ENCODE measurements at places on chromosomes 3 and 15.

DNA sequence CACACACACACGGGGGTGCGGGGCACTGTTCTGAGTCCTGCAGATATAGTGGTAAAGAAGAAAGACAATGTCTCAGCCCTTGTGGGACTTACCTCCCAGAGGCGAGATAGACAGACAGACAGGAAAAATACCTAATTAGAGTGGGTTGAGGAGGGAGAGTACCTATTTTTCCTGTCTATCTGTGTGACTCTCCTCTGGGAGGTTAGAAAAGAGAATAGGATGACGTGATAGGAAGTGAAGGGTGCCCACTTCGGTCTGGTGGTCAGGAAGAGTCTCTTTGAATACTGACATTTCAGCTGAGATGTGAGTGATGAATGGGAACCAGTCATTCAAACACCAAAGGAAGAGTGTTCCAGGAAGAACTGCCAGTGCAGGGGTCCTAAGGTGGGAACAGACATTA, 4.1 kb upstream of the APOD start:
- H3K4me1 ChIP-seq: no peaks in the 10 kb centered on the region
- no peak overlapping the region for H3K27ac ChIP-seq
- no peak for DNase-seq

GRCh38 chr15:27669641-27670040, 429.5 kb downstream of the OCA2 start:
- H3K36me3 ChIP-seq: no peaks in the 10 kb centered on the region
- no peak for DNase-seq
- H3K4me1 ChIP-seq: no peaks in the 10 kb centered on the region
- no peak overlapping the region for H3K27ac ChIP-seq
- H3K27me3 ChIP-seq: no peaks in the 10 kb centered on the region

DNA sequence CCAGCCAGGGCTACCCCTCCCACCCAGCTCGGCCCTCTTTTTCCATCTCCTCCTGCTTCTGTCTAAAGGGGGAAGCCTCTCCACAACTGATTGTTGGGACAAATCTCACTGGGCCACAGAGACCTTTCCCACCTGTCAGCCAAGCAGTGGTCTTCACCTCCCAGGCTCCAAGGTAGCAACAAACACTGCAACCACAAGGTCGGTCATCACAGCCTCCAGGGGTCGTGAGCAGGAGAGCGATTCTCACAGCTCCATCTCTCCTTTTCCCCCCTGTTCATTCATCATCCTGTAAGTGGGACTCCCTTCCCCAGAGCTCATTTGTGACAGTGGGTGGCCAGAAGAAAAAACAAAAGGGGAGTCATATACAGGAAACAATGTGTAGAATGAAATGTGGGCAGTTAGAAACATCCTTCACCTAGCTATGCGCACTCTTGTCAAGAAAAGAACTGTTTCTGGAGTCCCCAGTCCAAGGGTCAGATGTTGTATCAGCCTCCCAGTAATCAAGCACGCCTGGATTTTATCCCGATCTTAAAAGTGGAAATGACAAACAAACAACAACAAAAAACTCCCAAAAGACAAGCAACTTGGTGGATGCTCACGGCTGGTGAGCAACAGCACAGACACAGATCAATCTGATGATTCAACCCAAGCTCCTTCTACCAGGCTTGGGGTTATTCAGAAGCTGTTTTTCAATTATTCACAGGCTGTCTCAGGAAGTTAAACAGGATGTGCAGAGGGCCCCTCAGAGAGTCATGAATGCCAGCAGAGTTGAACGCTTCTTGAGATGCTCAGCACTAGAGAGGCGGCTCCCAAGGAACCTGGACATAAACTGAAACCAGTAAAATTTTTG, 22.4 kb downstream of the LYZL4 start:
- peaks cover 25% of the 10 kb centered on the region for H3K27me3 ChIP-seq
- H3K36me3 ChIP-seq: no peaks in the 10 kb centered on the region
- DNase-seq: no peak
- peaks cover 11% of the 10 kb centered on the region for H3K4me1 ChIP-seq

DNA sequence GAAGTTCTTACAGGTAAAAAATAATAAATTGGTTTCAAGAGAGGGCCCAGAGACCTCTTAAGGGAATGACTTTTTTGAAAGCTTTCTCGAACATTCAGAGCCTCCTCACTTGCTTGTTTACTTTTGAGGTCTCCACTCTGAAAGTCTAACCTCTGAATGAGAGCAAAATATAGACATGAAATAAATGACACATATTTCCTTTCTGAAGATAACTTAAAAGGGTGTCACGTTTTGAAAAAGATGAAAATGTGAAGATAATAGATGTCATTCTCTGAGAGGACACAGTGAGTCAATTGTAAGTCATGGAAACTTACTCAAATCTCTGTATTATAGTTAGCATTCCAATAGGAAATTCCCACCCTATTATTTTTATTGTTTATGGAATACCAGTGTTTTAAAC, 44.6 kb downstream of the HACD2 start:
- DNase-seq: no peak
- H3K4me3 ChIP-seq: no peak overlapping the region
- no peak overlapping the region for H3K27ac ChIP-seq
- peaks cover 10% of the 10 kb centered on the region for H3K4me1 ChIP-seq
- peaks cover 2% of the 10 kb centered on the region for H3K36me3 ChIP-seq
- H3K27me3 ChIP-seq: no peaks in the 10 kb centered on the region

DNA sequence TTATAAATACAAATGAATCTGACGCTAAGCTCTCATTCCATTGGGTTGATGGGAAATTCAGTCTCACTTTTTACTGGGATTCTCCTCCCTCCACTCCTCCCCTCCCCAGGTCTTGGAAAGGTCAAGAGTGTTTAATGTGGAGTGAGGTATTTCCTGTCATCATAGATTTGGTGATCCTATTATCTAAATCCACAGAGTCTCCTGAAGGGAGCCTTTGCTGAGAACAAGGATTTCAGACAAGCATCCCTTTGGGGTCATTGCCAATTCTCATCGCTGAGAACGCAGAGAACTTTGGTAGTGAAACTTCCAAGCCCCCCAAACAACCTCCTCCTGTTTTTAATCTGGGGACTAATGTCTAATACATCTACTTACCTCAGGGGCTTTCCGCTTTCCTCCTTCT, 297.9 kb downstream of the OTOL1 start:
- H3K27ac ChIP-seq: no peak overlapping the region
- H3K4me3 ChIP-seq: no peak overlapping the region
- H3K27me3 ChIP-seq: no peaks in the 10 kb centered on the region
- no peaks in the 10 kb centered on the region for H3K4me1 ChIP-seq
- H3K36me3 ChIP-seq: no peaks in the 10 kb centered on the region
- DNase-seq: no peak

DNA sequence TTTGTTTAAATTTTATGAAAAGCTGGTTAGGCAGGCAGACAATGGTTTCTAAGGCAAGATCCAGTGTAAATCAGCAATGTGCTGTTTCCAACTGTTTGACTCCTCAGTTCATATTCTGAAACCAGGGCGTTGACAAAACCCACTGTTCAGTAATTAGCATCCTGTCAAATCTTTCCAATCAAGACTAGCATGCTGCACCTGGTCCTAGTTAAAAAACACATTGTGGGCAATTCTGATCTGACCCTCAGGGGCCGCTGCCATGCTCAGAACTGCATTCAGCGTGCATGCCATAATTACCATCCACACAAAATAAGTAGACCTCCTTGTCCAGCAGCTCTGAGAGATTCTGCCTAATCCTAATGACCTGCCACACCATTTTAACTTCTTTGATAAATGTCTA, 20.9 kb upstream of the RBP1 start:
- H3K4me3 ChIP-seq: no peak overlapping the region
- H3K4me1 ChIP-seq: no peaks in the 10 kb centered on the region
- no peak overlapping the region for H3K27ac ChIP-seq

DNA sequence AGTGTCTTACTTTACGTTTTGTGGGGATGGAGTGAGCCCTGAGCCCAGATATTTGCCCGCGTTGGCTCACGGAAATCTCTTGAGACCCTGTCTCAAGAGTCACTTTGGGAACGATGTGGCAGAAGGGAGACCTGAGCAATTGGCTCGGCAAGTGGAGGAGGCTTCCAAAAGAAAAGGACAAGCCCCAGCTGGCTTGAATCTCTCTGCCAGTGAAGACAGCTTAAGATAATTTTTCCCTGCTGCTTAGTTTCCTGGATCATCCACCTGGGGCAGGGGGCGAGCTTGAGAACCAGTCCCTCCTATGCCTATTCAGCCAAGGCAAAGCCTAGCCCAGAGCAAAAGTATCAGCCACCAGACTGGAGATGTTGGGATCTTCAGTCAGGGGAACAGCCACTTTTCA, 708 bp downstream of the SEC22A start:
- DNase-seq: no peak
- peak overlapping the region; percentile 97 for H3K27ac ChIP-seq
- H3K36me3 ChIP-seq: peaks cover 16% of the 10 kb centered on the region
- H3K27me3 ChIP-seq: no peaks in the 10 kb centered on the region
- H3K4me3 ChIP-seq: peak overlapping the region; percentile 81

- no peak for DNase-seq
- H3K4me3 ChIP-seq: no peak overlapping the region
- H3K4me1 ChIP-seq: peaks cover 15% of the 10 kb centered on the region
- H3K36me3 ChIP-seq: no peaks in the 10 kb centered on the region
Measured at GRCh38 chr3:28134792-28135375, 106.5 kb upstream of the CMC1 start.

DNA sequence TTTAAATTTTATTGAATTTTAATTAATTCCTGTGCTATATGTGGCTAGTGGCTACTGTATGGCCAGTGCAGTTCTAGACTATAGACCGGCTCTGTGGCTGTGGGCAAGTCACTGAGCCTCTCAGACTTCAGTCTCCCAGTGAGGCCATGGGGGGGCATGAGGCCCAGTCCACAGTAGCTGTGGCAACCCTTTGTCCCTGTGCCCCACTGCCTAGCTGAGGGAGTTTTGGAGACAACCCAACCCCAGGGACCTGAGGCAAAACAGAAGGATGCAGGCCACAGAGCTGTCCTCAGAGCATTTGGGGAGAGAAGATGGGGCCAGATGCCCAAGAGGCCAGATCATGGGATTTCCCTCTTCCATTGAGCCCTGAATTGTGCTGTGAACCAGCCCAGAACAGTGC, 18.9 kb upstream of the POC1A start:
- no peak overlapping the region for H3K4me3 ChIP-seq
- no peak for DNase-seq
- H3K27ac ChIP-seq: no peak overlapping the region
- H3K4me1 ChIP-seq: no peaks in the 10 kb centered on the region

- peaks cover 18% of the 10 kb centered on the region for H3K27me3 ChIP-seq
- no peak for DNase-seq
- no peak within 1 kb of the TSS for H3K27ac ChIP-seq
- no peaks in the 10 kb centered on the region for H3K4me1 ChIP-seq
- H3K4me3 ChIP-seq: no peak within 1 kb of the TSS
- peaks cover 3% of the 10 kb centered on the region for H3K36me3 ChIP-seq
Measured at GRCh38 chr3:186717039-186717457, at the start of gene KNG1. Gene KNG1 (plus strand): TSS chr3:186717359. CDS start chr3:186717543, 184 bp downstream.

- no peak overlapping the region for H3K27ac ChIP-seq
- DNase-seq: no peak
- peaks cover 1% of the 10 kb centered on the region for H3K36me3 ChIP-seq
Measured at GRCh38 chr15:37221671-37222145, 121.4 kb upstream of the MEIS2 start.

- H3K4me1 ChIP-seq: peaks cover 95% of the 10 kb centered on the region
- DNase-seq: no peak
- peaks cover 12% of the 10 kb centered on the region for H3K36me3 ChIP-seq
- peak overlapping the region; percentile 75 for H3K4me3 ChIP-seq
- H3K27ac ChIP-seq: peak overlapping the region; percentile 81
Measured at GRCh38 chr15:60539016-60539415, 60.1 kb upstream of the ICE2 start.

GRCh38 chr15:40243126-40243810, 4.4 kb downstream of the PAK6 start:
- no peak overlapping the region for H3K27ac ChIP-seq
- no peak for DNase-seq
- peaks cover 6% of the 10 kb centered on the region for H3K4me1 ChIP-seq
- H3K36me3 ChIP-seq: no peaks in the 10 kb centered on the region
- H3K27me3 ChIP-seq: peaks cover 17% of the 10 kb centered on the region
- H3K4me3 ChIP-seq: no peak overlapping the region

GRCh38 chr15:31975830-31976229, 54.5 kb upstream of the CHRNA7 start:
- no peak overlapping the region for H3K27ac ChIP-seq
- DNase-seq: no peak
- H3K4me1 ChIP-seq: peaks cover 11% of the 10 kb centered on the region
- H3K27me3 ChIP-seq: peaks cover 59% of the 10 kb centered on the region

DNA sequence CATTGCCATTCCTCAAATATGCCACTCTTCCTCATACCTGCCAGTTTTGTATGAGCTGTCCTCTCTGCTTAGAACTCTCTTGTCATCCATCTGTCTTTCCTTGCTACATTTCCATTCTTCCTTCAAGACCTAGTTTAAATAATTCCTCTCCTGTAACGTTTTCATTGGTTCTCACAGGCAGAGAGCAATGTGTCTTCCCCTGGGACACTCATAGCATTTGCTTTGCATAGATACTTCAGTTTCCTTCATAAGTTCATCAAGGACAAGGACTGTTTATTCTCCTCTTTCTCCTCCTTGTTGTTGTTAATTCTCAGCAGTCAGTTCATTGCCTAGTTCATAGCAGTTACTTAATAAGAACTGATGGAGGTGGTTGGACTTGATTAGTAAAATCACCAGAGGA, 10.5 kb downstream of the NR2C2 start:
- peaks cover 43% of the 10 kb centered on the region for H3K4me1 ChIP-seq
- H3K36me3 ChIP-seq: peaks cover 19% of the 10 kb centered on the region
- H3K4me3 ChIP-seq: peak overlapping the region; percentile 0
- H3K27me3 ChIP-seq: no peaks in the 10 kb centered on the region
